Activated CD4-positive, alpha-beta memory T cell treated with anti-CD3 and anti-CD28 coated beads for 36 hours (primary cell): ENCODE measurements at places on chromosomes 5 and 9.

GRCh38 chr5:15620501-15620900, 120.5 kb downstream of the FBXL7 start:
- H3K27ac ChIP-seq: no peak overlapping the region
- H3K4me3 ChIP-seq: no peak overlapping the region
- H3K36me3 ChIP-seq: no peaks in the 10 kb centered on the region
- no peak for DNase-seq
- no peaks in the 10 kb centered on the region for H3K4me1 ChIP-seq
- no peaks in the 10 kb centered on the region for H3K27me3 ChIP-seq

GRCh38 chr5:107618242-107618641, 52.5 kb downstream of the EFNA5 start:
- H3K4me3 ChIP-seq: no peak overlapping the region
- no peak for DNase-seq
- no peaks in the 10 kb centered on the region for H3K4me1 ChIP-seq
- H3K27ac ChIP-seq: no peak overlapping the region
- H3K36me3 ChIP-seq: no peaks in the 10 kb centered on the region
- peaks cover 3% of the 10 kb centered on the region for H3K27me3 ChIP-seq

DNA sequence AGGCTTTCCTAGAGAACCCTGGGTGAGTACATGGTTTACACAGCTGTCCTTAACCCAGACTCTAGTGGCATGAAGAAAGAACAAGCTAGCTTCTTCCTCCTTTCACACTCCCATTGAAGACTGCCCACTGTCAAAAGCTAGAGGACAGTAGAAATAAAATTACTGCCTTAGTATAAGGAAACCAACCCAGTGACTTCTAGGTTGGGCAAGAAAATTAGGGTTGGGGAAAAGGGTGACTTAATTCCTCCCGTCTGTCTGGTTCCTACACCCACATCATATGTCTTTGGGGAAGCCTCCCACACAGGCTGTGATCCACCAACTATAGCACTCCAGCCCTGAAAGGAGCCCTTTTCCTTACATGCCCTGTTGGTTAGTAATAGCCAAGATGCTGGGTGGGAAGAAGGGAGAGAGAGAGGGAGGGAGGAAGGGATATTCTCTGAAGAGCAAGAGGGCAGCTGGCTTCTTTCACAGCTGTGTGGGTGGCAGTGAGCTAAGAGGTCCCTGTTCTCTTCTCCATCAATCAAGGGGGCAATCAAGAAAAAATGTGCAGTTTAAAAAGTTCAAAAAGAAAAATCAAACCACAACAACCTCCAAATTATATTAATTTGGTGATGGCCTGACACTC, 21.7 kb downstream of the HBEGF start:
- no peak overlapping the region for H3K27ac ChIP-seq
- DNase-seq: no peak
- H3K4me3 ChIP-seq: no peak overlapping the region
- H3K4me1 ChIP-seq: peaks cover 5% of the 10 kb centered on the region
- no peaks in the 10 kb centered on the region for H3K27me3 ChIP-seq
- H3K36me3 ChIP-seq: no peaks in the 10 kb centered on the region

- H3K36me3 ChIP-seq: no peaks in the 10 kb centered on the region
- DNase-seq: no peak
- peaks cover 9% of the 10 kb centered on the region for H3K4me1 ChIP-seq
- no peak overlapping the region for H3K4me3 ChIP-seq
- no peaks in the 10 kb centered on the region for H3K27me3 ChIP-seq
- no peak overlapping the region for H3K27ac ChIP-seq
These were observed 128.3 kb downstream of the EFNA5 start for GRCh38 chr5:107542428-107542827.

DNA sequence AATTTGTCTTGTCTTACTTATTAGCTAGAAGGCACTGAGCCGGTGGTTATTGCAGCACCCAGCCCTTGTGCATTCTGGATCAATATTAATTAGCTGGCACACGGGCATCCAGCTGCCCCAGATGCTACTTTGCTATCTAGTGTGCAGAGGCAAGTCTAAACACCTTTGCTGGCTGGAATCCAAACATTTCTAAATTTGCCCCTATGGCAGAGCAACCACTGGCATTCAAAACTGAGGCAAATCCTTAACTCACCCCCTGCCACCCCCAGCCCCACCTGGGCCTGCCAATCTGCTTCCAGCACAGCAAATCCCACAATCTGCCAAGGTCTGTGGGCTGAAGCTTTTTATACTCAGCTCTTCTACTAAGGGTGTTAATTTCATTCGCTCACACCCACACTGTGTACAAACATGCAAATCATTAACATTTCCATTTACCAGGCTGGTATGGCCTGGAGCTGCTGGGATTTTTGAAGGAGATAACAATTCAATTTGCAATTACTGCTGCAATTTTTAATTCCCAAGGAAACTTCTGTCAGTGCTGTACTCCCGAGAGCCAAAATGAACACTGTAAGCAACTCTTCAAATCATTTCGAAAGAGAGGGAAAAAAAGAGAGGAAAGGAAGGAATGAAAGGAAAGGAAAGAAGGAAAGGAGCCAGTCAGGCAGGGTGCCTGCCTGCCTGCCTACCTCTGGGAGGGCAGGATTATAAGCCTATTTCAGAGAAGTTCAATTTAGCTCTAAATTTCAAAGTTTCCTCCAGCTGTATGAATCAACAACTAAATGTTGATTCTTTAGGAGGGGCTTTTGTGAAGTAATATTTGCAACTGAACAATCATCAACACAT, 35.5 kb downstream of the RAPGEF1 start:
- DNase-seq: no peak
- H3K36me3 ChIP-seq: peaks cover 10% of the 10 kb centered on the region
- H3K27ac ChIP-seq: peak overlapping the region; percentile 6
- H3K27me3 ChIP-seq: no peaks in the 10 kb centered on the region

- no peak overlapping the region for H3K4me3 ChIP-seq
- no peak for DNase-seq
- no peaks in the 10 kb centered on the region for H3K27me3 ChIP-seq
These were observed 56.8 kb downstream of the GLIS3 start for GRCh38 chr9:4243113-4243512.
